ENCODE measurements at places on chromosomes 4 and X.
A peak's percentile ranks its signal among the peaks of the same experiment; 100 is the strongest.

DNA sequence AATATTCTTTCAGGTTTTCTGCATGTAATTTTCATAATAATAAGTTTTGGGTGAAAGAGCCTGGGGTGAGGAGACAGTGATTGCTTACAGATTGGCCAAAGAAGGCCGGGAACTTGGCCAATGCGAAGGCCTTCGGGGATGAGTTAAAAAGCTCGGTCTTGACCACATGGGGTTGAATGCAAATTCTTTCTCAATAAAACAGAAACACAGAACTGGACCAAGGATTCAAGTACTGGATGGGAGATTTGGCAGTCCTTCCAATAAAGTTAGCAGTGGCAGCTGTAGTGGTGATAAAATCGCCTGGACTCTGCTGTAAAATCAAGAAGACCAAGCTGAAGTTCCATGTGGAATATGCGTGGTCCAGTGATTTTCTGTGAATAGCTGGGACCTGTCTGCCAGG is 282.2 kb upstream of the KLF3 start:
- DNase-seq = no peak

- DNase-seq = no peak
Observed at GRCh38 chr4:138658518-138658917, 357.1 kb upstream of the NOCT start.

DNA sequence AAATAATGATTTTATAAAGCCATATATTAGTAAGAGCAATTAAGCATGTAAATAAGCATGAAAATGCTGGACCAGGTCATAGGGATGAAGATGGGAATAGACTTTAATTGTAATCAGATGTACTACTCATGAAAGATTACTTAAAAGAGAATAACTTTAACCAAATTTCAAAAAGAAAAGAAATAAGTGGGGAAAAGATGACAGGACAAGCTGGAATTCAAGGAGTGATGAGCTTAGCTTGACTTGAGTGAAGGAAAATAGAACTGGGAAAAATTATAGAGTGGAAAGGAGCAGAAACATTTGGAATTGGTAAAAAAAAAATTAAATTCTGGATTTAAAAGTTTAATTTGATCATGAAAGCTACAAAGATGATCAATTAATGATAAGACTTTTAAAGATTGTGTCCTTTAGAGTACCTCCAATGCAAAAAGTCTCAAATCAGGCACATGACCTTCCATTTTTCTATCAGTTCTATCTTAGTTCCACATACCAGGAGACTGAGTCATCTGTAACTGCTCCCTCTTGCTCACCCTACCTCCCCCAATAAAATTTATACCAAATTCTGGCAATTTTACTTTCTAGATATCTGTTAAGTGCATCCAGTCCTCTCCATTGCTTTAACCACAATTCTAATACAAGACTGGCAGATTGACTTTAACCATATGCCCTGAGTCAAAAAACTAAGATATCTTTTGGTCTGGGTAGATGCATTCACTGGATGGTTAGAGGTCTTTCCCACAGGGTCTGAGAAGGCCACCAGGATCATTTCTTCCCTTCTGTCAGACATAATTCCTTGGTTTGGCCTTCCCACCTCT is 56.4 kb upstream of the SLIT2 start:
- DNase-seq = peak; percentile 39

- no peak for DNase-seq
Observed at GRCh38 chrX:30751497-30751896, 98.3 kb downstream of the GK start.
